ENCODE measurements at places on chromosomes 7 and 10. TPM values are rescaled to one million over a fixed set of nuclear protein-coding genes. Genes with fewer than 3 reads are reported as not detected.

The IGFBP1 gene
- total RNA-seq = not detected

The CDNF gene
- total RNA-seq = 0.47 TPM

The SPAG6 gene
- not detected for total RNA-seq

The TSPAN12 gene
- total RNA-seq = not detected

The CCL26 gene
- not detected for total RNA-seq

The SPDYE5 gene
- total RNA-seq = not detected

The GRM3 gene
- total RNA-seq = not detected
